ENCODE measurements at places on chromosomes 2 and 18.

DNA sequence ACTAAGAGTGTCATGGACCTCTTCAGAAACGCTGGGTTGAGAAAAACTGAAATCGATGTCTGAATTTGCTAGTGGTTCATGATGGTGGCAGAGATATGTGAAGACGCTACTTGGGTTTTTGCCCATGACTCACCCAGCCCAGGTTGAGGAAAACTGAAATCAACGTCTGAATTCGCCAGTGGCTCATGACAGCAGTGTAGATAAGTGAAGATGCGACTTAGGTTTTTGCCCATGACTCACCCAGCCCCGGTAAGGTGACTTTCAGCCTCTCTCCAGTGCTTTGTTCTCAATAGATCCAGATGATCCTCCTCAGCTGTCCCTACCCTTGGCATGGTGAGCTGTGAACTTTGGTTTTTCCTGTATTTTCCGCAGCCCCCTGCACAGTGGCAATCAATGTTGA lies 105.3 kb upstream of the SIX3 start:
- DNase-seq, result no peak

DNA sequence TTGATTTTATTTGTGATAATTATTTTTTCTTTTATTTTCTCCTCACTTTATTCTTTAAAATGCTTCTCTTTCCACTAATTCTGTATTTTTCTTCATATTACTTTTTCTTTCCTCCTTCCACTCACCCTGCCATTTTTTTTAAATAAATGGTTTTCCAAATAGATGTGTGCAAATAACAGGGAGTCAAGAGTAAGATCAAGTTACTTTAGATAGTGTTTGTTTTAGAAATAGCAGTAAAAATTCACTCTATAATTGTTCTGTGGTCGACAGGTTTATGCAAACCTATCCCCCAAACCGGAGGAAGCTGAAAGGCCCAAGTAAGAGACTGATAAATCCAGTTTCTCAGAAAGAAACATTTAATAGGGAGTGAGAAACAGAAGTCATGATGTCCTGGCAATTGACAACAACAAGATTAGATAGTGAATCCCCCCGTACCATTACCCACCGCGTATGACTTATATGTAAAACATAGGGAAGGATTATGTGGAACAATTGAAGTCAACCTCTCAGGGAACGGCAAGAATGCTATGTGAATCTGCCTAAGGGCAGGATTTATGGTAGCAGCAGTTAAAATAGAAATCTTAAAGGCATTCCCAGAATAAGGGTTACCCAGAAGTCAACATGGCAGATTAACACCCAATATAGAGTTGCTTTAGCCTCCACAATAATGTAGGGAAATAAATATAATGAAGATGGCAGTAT lies 75.5 kb downstream of the KYNU start:
- DNase-seq, result no peak

- no peak for DNase-seq
Observed at GRCh38 chr18:72342933-72343332, 201.2 kb downstream of the CBLN2 start.

DNA sequence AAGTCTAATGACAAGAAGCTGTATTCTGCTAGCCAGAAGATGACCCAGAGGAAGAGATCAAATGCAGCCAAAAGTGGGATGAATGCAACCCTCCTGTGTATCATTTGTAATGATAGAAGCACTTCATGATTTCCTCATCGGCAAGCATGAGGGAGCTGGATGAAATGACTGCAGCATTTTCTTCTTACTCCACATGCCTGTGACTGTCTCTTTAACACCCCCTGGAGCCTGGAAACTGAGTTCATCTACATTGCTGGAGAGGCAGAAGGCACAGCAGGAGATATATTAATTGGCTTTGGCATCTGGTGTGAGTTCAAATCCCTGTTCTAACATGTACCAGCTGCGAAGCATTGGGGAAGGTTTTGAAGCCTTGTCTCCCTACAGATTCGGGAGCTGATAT lies 37.7 kb downstream of the ID2 start:
- DNase-seq, result no peak

DNA sequence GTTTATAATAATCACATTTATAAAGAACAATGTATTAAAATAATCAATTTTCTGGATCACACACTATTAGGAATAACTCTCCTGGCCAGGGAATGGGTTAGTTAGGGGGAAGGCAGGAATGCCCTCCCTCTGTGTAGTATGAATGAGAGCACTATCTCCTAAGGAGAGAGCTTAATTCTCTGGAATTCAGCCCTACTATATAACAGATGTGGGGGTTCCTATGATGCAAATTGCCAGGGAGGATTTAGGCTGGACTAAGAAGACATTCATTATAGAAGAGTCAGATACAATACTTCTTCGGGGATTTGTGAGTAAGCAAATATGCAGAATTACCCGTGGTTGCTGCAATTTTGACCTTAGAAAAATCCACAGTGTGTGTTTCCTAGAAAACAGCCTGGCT lies 250.1 kb upstream of the VRK2 start:
- no peak for DNase-seq

DNA sequence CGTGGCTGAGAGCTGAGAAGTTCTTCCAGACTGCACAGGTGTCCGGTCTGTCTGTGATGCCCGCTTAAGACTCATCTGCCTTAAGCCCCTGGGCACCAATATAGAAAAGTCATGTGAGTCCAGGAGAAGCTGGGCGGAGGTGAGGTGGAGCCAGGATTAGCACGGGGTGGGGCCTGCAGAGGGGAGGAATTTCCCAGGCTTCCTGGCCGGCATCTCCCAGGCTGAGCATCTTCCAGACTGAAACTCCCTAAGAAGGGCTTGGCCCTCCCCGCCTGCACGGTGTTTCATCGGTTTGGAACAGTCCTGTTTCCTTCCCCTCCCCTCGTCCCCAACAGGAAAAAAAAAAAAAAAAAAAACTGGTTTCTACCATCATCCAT lies 270.3 kb downstream of the ATAD2B start:
- DNase-seq, result no peak

DNA sequence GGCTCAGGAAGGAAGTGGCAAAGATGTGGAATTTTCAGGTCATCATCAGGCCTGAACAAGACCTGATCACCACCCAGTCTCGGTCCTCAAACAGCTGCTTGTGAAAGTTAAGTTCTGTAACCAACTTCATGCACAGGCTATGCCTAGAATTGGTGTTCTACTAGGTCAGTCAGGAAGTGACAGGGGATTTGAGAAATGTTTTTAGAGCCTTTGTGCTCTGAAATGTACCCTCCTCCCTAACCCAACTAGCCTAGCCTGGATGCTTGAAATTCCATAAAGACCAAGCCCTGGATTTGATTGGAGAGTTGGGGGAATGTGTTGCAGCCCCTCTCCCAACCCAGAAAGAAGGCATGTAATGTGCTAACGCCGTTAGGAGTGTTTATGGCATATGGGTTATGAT lies 63.3 kb downstream of the TGOLN2 start:
- no peak for DNase-seq

- no peak for DNase-seq
Observed at GRCh38 chr18:35753306-35753910, 171.9 kb downstream of the GALNT1 start.

DNA sequence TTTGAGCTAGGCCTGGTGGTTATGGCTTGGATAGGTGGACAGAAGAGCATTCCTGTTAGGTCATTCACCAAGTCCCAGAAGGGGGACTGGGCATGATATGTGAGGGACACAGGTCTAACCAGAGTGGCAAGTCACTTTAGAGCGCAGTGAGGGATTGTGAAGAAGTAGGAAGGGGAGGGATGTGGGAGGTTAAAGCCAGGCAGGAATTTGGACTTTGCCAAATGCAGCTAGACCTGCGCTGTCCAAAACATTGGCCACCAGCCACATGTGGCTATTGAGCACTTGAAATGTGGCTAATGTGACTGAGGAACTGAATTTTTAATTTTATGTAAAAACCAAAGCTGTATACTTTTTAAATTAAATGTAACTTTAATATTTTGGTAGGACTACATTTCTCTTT lies 23.7 kb downstream of the GCKR start:
- DNase-seq, result no peak

DNA sequence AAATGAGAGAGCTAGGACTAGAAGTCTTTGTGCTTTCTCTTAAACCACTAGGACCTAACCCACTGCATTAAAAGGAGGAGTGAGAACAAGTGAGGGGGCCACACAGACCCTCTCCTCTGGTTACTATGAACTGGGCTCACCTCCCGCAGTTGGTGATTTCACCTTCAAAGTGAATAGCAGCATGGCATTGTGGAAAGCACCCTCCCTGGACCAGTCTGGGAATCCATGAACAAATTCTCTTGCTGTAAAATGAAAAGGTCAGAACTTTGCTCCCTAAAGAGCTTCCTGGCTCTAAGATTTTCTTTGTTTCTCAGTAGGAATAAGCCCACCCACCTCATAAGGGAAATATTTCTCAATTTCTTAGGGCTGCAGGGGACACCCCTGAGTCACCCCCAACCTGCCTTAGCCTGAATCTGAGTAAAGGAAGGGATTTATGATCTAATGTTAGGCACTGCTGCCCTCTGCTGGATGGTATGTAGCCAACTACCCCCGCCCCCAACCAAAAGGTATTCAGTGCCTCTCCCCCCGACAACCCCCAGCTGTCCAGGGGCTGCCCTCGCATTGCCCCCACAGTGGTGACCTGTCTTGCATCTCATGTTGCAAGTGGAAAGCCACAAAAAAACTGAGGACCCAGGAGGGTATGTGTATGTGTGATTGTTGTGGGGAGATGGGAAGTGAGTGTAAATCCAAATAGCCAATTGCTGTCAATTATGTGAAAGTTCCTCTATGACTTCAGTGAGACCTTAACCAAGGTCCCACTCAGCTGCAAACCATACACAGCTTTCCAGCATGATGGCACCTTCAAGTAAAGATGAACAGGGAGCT lies 230.9 kb upstream of the SLC14A2 start:
- DNase-seq, result peak; percentile 22

- no peak for DNase-seq
Observed at GRCh38 chr2:232652505-232652851, 19.1 kb downstream of the EFHD1 start.

GRCh38 chr2:207933396-207934065 lies 91.8 kb downstream of the PLEKHM3 start:
- no peak for DNase-seq

DNA sequence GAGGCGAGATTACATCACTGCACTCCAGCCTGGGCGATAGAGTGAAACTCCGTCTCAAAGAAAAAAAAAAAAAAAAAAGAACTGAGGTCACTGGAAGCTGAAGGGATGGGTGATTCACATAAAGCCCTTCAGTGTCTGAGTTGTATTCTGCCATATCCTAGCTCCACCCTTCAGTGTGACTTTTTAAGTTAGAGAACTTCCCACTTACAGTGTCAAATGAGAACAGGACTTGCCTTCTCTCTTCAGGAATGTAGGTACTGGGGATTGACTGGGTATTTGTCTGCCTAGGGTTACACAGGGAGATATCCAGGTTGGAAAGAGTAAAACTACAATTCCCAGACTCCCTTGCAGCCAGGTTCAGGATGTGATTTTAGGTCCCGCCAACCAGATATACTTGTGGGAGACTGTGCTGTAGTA lies 37.9 kb downstream of the EHD3 start:
- DNase-seq, result no peak

DNA sequence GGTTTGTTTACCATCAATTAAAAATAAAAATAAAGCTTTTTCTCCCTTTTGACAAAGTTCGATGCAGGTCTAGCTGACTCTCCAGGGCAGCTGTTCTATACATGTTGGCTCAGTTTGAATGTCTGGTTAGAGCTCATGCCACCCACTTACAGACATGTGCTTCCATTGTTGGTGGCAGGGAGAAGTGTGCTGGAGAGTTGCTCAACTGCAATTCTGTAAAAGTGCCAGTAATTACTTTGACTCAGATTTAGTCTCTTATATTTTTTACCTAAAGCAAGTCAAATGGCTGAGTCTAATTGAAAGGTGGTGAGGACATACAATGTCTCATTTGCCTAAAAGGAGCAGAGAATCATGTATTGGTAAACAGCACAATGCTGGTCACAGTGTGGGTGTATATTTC lies 609.1 kb upstream of the SYT4 start:
- DNase-seq, result no peak

GRCh38 chr2:3428577-3428976 lies 49.1 kb downstream of the TRAPPC12 start:
- no peak for DNase-seq

DNA sequence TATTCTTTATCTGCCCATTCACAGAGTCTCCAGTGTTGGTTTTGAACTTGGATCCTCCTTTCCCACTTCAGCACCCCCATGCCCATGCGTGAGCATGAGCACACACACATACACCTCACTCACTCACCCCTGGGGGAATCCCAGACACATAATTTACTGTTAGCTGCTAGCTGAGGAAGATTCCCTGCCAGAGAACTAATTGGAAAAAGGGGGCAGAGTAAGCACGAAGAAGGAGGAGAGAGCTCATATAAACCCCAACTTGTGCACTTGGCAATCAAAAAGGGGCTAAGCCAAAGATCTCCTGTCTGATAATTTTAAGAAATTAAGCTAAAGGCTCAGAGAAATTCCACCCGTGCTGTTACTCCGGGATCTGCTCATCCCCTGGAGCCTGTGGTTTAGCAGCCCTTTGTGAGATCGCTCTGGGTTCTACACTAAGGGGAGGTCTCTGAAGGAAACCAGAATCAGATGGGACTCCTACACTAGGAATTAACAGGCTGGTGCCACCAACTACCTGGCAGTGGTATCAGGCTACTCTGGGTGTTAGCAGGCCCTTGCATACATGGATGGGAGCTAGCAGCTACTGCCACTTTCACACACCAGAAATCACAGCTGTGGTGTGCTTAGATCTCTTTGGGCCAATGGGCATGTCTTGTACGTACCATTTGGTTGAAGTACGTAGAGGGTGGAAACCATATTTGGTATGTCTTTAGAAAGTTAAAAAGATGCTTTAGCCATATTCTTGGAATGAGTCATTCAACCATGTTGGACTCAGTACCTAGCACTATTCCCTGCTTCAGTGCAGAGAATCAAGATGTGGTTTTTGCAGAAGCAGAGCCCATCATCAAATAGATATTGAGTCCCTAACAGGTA lies 95.6 kb upstream of the SLC14A2 start:
- no peak for DNase-seq

GRCh38 chr2:120269076-120269744 lies 16.6 kb downstream of the RALB start:
- DNase-seq, result no peak

DNA sequence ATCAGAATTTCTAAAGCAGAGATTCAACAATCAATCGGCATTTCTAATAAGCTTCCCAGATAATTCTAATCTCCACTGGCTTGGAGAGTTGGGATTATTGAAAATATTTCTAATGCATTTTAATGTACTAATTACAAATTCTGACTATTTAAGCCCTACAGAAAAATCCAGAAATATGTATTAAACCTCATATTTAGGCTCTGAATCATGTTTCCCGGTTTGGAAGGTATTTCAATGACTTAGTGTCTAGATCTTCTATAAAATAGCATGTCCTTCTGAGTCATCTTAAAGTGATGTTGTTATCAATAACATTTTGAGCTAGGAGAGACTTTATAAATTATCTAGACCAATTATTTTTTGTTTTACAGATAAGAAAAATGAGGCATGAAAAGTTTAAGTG lies 258.8 kb upstream of the NRXN1 start:
- no peak for DNase-seq
